ENCODE measurements at places on chromosomes 7 and 10.

- DNase-seq, result no peak
These were observed 4.7 kb downstream of the ZNF775 start for GRCh38 chr7:150383710-150384397.

- DNase-seq, result no peak
These were observed 83.5 kb downstream of the PRPF18 start for GRCh38 chr10:13670311-13670710.

DNA sequence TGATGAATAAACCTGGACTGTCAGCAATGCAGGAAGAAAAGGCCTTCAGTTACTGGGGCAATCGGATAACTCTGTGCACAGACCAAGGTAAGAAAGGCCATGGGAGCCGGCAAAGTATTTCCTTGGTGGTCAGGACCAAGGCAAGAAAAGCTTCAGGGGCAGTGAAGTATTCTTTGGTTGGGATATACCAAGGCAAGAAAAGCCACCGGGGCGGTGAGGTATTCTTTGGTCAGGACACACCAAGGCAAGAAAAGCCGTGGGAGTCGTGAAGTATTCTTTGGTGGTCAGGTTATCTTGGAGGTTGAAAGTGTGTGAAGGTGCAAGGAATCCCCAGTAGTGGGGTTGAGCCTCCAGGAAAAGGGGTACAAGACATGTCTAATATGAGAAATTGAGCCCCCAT lies 295.0 kb upstream of the GALNT17 start:
- no peak for DNase-seq

- DNase-seq, result no peak
These were observed 126.3 kb downstream of the SNX10 start for GRCh38 chr7:26417911-26418413.

GRCh38 chr7:90605055-90605454 lies 8.9 kb downstream of the CDK14 start:
- DNase-seq, result no peak

DNA sequence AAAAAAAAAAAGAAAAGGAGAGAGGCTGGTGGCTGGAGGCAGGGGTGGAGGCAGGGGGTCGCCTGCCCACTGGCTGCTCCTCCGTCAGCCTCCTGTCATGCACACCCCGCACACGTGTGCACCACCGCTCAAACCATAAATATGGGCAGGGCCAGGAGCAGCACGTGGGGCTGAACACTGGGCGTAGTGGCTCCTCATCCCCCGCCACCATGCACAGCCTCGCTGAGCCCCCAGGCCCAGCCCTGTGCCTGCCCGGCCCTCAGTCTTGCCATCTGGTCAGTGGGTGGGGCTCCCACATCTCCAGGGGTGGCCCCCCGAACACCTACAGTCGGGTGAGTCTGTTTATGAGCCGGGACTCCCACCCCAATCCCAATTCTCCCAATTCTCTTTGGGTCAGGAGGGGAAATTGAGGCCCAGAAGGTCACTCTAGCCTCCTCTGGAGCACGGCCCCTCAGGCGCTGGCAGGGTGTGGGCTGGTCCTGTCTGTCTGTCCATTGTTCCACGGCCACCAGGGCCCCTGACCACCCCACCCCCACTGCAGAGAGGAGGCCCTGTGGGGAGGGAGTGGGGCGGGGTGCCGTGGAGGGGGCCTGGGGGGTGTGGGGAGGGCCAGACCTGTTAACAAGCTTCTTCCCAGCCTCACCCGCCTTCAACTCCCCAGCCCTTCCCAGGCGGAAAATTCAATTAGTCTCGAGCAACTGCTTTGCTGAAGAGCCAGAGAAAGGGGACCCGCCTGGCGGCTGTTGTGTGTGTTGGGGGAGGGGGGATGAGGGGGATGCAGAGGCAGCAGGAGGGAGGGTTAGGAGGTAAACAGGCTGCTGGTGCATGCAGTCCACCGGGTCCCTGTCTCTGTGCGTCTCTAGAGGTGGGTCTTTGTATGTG lies 19.5 kb upstream of the GRIFIN start:
- no peak for DNase-seq

GRCh38 chr10:128071417-128071782 lies 54.8 kb downstream of the MKI67 start:
- DNase-seq, result no peak

DNA sequence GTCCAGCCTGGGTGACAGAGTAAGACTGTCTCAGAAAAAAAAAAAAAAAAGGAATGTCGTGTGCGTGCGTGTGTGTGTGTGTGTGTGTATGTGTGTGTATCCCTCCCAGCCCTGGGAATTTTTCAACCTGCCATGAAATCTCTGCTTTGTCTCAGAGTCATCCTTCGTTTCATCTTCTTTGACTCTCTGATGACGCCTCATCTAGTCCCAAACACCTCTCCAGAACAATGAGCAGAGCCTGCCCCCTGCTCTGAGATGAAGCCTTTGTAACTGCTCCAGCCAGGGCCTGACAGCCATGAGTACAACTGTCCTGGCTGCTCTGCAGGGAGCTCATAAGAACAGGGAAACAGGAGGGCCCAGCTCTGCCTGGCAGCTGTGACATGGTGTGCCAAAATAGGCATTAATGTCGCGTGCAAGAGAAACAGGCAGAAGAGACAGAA lies 149.5 kb downstream of the FAM107B start:
- DNase-seq, result no peak

DNA sequence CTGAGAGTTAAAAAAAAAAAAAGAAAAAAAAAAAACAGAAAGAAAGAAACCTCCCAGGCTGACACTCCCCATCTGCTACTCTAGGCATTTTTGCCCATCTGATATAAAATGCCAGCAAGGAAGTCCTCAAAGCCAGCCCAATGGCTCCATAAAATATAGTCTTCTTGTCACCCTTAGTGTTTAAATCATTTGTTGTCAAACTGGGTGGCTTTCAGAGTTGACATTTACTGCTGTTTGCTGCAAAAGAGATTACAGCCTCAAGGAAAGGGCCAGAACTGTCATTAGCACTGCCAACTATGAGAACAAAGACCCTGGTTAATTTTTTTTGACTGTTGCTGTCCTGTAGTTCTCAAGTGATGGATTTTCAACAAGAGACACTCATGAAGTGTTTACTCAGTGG lies 86.5 kb downstream of the TRIL start:
- no peak for DNase-seq

- DNase-seq, result no peak
These were observed 7.0 kb upstream of the PALS2 start for GRCh38 chr7:24566274-24566673.

DNA sequence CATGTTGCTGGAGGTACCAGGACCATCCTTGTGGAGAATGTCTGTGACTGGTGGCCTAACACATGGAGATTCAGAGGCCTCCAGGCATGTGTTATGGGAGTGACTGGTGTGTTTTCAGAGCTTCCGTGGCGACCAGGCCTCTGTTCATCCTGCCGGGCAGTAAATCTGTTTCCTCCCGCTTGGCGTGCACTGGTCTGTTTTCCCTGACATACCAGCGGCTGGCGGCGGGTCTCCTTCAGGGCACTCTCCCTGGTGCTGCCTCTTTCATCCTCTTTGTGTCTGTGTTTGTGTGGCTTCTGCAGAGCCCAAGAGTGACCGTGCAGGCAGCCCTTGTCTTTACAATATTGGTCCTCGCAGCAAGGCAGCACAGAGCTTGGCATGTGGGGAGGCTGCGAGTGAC lies 385.1 kb upstream of the MKI67 start:
- no peak for DNase-seq

DNA sequence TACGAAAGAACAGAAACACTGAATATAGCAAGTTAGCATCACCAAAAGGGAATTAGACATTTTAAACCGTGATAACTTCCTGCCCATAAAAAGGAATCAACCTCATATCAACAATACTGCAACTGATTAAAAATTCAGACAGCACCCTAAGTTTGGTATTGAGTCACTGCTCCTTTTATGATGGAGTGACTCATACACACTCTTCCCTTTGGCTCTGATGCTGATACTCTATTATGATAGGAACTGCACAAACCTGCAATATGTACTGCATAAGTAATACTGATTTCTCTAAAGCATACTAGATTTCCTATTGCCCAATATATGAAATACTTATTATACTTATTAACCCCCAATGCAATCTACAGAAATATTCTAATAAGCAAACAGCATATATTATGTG lies 118.7 kb downstream of the PARD3 start:
- DNase-seq, result no peak

DNA sequence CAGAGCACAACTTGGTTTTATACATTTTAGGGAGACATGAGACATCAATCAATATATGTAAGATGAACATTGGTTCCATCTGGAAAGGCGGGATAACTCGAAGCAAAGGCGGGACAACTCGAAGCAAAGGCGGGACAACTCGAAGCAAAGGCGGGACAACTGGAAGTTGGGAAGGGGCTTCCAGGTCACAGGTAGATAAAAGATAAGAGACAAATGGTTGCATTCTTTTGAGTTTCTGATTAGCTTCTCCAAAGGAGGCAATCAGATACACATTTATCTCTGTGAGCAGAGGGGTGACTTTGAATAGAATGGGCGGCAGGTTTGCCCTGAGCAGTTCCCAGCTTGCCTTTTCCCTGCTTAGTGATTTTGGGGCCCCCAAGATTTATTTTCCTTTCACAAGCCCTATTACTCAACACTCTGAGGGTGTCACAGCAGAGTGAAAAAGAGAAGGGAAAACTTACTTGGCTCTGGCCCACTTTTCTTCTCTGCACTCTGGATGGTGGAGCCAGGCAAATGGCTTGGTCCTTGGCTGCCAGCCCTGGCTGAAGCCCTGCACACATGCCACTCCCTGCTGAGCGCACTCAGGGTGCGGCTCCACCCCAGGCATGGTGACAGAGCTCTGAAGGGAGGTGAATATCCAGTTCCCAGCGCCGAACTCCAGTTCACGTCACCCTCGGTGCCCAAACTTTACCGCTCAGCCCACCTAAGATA lies 46.7 kb downstream of the PARD3 start:
- DNase-seq, result peak; percentile 73

DNA sequence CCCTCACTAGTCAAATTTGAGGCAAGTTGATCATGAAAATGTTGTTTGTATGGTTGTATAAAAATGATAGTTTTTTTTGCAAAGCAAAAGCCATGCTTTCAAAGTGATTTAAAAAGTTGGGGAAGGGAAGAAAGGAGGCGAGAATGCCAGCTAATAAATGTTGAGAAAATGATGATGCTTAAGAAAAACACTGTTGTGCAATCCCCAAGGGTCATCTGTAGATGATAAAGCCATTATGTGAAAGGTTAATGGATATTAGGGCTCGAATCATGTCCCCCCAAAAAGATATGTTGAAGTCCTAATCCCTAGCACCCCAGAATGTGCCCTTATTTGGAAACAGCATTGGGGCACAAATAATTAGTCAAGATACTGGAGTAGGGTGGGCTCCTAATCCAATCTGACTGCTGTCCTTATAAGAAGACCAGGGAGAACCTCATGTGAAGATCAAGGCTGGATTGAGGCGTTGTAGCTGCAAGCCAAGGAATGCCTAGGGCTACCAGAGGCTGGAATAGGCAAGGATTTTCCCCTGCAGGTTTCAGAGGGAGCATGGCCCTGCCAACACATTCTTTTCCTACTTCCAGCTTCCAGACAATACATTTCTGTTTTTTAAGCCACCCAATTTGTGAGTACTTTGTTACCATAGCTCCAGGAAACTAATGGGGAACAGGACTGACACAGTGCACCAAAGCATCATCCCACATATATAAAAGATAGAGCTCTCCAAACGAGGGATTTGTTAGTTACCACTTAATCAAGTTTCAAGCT lies 35.4 kb upstream of the MKLN1 start:
- DNase-seq, result no peak

GRCh38 chr10:113474752-113475151 lies 78.1 kb upstream of the HABP2 start:
- no peak for DNase-seq

- no peak for DNase-seq
These were observed 215.7 kb upstream of the HABP2 start for GRCh38 chr10:113337142-113337541.

GRCh38 chr7:133696056-133696455 lies 431.1 kb upstream of the LRGUK start:
- DNase-seq, result no peak
